ENCODE measurements at places on chromosomes 3 and 15.
A peak's percentile ranks its signal among the peaks of the same experiment; 100 is the strongest.

DNA sequence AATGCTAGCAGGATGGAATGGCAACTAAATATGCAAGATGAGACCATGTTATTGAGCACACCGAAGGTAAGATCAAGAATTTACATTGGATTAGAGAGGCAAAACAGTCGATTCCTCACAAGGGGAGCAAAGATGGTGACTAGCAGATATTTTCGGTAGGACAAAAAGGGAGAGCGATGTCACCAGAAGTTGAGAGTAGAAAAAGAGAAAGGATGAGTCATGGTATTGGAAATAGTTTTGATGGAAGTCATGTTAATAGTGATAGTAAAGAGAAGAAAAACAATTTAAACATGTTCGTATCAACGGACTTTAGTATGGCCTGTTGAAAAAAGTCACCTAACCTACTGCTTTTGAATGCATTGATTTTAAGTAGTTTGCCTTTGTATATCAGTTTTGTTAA is 55.0 kb downstream of the UBE2E2 start:
- peak; percentile 13 for DNase-seq

- no peak for DNase-seq
Measured at GRCh38 chr3:163971861-163972260, 1106.4 kb downstream of the SI start.

GRCh38 chr15:44956388-44956787 is at the start of gene TERB2:
Gene TERB2 (plus strand): TSS chr15:44956687. CDS start chr15:44956719, 32 bp downstream.
- DNase-seq = peak; percentile 28

DNA sequence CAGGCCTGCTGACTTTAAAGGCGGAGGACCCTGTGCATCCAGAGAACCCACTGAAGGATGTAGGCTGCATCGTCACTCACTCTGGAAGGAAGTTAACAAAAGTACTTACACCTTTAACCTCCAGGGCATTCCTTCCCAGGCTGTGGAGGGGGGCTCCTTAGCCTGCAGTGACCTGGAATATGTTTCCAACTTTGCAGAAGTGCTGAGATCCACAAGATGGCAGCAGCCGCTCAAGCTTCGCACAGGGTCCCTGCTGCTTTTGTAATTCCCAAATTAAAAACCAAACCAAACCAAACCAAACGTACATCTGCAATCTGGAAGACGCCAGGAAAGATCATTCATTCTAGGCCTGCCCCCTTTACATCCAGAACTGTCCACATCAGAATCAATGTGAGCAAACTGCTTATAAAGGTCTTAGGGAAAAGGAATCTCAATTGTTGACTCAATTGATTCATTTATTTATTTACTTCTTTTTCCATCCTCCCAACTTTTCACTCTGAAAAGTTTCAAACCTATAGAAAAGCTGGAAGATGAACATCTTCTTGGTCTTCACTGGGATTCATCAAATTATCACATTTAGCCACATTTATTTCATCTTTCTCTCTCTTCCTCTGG is 70.5 kb upstream of the KLHL25 start:
- DNase-seq = peak; percentile 93

DNA sequence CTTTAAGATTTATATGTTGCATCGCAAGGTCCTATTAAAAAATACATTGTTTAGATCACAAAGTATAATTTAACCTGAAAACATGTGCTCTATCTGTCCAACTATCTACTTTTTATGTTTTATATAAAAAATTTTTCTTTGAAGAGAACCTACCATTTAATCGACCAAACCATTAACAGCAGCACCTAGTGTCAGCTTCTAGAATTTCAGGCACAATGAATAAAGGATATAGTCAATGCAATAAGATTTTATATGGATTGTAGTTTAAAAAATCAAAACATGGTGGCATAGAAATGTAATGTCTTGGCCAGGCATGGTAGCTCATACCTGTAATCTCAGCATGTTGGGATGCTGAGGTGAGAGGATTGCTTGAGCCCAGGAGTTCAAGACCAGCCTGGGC is 313.7 kb downstream of the GAP43 start:
- no peak for DNase-seq

DNA sequence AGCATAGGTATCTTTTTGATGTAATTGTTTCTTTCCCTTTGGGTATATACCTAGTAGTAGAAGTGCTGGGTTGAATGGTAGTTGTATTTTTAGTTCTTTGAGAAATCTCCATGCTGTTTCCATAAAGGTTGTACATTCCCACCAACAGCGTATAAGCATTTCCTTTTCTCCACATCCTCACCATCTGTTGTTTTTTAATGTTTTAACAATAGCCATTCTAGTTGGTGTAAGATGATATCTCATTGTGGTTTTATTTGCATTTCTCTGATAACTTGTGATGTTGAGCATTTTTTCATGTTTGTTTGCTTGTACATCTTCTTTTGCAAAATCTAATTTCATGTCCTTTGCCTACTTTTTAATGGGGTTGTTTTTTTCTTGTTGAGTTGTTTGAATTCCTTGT is 80.0 kb upstream of the TMC3 start:
- no peak for DNase-seq

DNA sequence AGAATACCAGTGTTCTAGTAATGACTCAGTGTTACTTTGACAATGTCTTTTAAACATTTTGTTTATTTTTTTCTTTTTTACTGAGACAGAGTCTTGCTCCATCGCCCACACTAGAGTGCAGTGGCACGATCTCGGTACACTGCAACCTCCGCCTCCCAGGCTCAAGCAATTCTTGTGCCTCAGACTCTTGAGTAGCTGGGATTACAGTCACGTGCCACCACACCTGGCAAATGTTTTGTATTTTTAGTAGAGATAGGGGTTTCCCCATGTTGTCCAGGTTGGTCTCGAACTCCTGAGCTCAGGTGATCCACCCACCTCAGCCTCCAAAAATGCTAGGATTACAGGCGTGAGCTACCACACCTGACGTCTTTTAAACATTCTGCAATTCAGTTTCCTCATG is 15.7 kb downstream of the AQR start:
- DNase-seq = no peak

GRCh38 chr3:197793247-197793646 is 2.2 kb downstream of the LRCH3 start:
- DNase-seq = peak; percentile 30

- DNase-seq = no peak
Measured at GRCh38 chr3:132785292-132785691, 63.1 kb upstream of the NPHP3 start.

GRCh38 chr3:192482809-192483208 is 244.5 kb downstream of the FGF12 start:
- no peak for DNase-seq

DNA sequence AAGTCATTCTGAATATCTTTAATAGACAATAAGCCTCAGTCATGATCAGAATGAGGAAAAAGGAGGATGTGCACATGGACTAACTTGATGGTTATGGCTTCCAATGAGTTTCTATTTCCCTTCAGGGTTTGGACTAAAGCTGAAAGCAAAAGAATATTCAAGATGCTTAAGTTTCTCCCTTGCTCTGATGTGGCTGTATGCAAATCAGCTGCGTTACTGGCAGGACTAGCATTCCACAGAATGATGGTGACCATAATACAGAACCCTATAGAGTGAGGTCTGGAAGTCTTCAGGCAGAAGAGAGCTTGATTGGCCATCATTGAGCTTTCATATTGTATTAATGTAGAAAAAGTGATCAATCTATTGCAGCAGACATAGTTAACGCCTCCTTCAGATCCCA is 466.0 kb downstream of the NLGN1 start:
- DNase-seq = no peak

GRCh38 chr3:185582236-185582635 is 3.9 kb upstream of the SENP2 start:
- peak; percentile 75 for DNase-seq

- DNase-seq = no peak
Measured at GRCh38 chr15:46901001-46901400, 816.3 kb upstream of the SEMA6D start.

DNA sequence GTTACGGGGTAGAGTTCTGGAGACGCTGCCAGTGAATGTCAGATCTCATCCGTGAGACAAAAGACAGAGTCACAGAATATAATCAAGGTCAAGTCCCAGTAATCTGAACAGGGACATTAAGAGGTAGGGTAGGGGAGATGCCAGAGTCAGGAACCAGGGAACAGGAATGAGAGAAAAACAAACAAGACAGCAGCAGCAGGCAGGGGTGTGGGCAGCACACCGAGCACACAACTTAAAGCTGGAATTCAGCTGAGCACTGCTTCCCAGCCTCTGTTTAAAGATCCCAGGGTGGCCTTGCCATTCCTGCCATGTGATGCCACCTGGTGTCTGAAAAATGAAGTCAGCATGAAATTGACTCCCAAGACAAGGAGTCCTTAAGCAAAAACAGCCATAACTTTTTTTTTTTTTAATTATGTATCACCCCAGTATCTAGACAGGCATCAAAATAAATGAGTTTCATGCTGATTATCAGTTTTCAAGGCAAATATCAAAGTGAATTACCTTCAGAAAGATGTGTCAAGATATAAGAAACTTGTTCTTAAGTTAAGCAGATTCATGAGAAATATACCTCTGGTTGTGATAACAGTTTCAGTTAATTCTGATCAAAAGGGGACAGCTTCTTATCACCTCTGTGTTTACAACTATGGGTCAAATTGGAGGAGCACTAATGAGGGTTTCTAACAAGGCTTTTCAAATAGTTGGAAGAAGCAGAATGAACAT is 203.7 kb downstream of the SLC9A9 start:
- DNase-seq = peak; percentile 86

DNA sequence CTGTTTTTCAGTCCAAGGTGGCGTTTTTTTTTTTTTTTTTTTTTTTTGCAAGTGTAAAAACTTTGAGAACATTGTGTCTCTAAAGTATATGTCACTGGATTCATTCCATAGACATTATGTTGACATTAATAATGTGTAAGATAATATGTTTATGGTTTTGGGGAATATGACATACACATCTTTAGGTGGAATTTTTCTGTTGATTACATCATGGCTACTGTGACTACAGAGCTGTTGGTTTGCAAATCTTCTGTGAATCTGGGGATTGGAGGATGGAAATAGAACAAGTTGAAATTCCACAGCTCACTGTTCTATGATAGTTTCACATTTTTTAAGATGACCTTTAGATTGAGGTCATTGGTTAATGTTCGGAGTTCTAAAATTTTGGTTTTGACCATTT is 24.4 kb upstream of the PLSCR2 start:
- DNase-seq = no peak

GRCh38 chr3:105359098-105359762 is 7.5 kb upstream of the ALCAM start:
- peak; percentile 51 for DNase-seq

DNA sequence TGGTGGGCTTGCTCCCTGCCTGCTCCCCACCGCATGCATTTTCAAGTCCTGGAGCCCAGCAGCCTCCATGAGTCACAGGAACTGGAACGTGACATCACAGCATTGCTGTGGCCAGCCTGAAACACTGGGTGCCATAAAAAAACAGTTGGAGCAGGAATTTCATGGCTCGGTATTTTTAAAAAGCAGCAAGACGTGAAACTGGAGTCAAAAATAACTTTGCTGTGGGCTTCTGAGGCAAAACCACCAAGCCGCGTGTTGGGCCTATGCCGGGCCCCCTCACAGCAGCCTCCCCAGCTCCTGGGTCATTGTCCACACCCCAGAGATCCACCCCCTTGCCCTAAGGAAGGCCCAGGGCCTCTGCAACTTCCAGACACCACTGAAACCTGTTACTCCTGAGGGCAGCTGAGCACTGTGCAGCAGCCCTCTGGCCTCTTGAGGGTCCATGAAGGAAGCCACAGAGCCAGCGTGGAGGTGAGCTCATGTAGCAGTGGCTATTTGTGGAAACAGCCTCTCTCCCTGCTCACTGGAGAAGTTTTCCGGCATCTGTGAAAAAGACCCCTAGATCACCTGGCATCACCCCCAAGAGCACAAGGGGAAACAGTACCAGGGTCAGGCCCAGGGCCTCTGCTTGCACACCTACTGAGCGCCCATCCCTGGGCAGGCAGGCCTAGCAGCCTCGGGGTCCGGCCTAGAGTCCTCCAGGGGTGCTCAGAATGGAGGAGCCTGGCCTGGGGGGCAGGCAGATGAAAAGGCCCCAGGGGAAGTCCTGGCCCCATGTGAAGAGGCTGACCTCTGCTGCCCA is 34.0 kb upstream of the DUSP7 start:
- DNase-seq = no peak

DNA sequence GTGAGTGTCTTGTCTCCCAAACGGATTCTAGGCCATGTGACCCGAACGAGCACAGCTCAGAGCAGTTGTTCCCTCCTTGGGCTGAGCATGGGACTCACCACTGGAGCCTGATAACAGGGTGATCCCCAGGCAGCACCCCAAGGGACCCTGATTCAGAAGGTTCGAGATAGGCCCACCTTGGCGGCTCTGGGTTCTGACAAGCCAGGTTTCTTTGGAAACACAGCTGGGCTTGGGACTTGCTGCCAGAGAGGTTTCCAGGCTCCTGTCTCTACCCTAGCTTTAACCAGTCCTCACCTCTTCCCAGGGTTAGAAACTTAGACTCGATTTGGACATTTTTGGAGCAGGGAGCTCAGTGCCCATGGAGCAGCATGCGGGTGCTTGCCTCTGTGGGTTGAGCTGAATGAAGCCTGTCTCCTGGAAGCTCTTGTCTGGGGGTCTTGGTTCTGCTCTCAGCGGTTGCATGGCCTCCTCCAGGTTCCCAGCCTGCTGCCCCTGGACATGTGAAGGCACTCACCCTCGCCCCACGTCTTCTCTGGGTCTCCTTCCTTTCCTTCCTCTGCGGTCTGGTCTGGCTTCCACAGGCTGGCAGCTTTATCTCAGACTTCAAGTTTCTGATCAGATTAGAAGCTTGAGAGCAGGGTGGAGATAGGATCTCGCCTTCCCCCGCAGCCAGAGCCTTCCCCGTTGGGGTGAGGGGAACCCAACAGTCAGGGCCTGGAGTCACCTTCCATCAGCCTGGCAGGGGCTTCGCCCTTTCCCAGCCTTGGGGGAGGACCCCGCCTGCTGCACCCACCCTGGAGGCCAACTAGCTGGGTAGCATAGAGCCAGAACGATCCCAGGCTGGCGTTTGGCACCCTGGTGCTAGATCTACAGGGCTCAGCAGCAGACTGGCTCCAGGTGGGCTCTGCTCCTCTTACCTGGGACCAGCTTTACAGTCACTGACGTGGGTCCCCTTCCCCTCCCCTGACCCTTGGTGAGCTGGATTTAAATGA is 21.0 kb downstream of the PAQR5 start:
- peak; percentile 36 for DNase-seq

DNA sequence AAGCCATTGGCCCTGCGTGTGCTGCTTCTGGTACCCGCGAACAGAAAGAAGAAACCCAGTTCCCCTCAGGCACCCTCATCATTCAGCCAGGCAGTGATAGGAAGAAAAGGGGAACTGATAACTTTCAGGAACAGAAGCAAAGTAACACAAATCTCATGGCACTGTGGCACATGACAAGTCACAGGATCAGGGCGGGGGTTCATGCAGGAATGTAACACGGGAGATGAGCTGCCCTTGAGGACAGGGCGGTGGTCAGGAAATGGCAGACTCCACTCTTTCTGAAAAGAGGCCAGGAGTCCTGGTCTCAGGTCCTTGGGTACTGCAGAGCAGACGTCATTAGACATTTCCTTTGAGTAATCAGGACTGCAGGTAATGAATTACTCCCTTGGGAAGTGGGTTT is 95.5 kb downstream of the CCNL1 start:
- peak; percentile 18 for DNase-seq

GRCh38 chr3:71488391-71488809 is 95.1 kb downstream of the FOXP1 start:
- DNase-seq = no peak

- DNase-seq = no peak
Measured at GRCh38 chr3:176848431-176849214, 348.7 kb downstream of the TBL1XR1 start.

- DNase-seq = peak; percentile 12
Measured at GRCh38 chr15:56411122-56411749, 46.0 kb downstream of the TEX9 start.

GRCh38 chr3:117243657-117244056 is 534.1 kb downstream of the TUSC7 start:
- no peak for DNase-seq

- no peak for DNase-seq
Measured at GRCh38 chr3:60065227-60065868, 1015.5 kb upstream of the CFAP20DC start.
